ENCODE measurements at places on chromosomes 5 and 9.

DNA sequence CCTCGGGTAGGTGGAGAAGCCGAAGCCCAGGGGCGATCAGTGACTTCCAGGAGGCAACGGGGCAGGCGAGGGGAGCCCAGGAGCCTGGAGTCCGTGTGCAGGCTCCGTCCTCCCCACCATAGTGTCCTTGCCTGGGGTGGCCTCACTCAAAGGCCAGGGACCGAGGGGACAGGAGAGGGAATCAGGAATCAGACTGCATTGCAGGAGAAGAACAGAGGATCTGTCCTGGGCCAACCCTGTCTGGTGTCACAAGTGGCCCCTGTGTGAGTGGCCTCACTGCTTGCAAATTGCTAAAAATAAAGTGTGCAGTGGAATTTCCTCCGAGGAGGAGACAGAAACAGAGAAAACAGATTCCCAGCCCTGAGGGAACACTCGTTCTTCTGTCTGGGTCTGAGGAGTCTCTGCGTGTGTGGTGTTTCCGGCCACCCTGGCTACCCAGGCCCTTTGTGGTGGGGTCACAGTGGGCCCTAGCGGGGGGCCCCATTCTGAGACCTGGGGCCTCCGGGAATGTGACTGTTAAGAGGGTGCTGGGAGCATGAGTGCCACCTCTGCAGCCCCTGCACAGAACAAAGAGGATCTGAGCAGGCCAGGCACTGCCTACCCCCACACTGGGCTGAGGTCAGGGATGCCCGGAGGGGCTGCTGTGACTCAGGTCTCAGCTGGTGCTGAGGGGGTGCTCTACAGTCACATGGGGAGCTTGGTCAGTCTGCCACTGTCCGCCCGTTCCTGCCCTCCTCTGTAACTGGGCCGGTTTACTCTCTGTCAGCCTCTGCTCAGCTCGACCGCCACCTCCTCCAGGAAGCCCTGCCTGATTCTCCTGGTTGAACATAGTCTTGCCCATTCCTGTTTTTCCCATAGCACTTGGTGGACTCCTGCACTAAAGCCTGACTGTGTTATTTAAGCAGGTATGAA is 7.4 kb downstream of the TRAF1 start:
- DNase-seq, result no peak

- DNase-seq, result no peak
These were observed 219.9 kb downstream of the NXNL2 start for GRCh38 chr9:88754886-88755285.

GRCh38 chr5:7802855-7803254 is 48.1 kb downstream of the CFAP90 start:
- DNase-seq, result no peak

- no peak for DNase-seq
These were observed 447.1 kb downstream of the LRRC70 start for GRCh38 chr5:63025679-63026078.

GRCh38 chr5:115844321-115844817 is 2.6 kb downstream of the AP3S1 start:
- no peak for DNase-seq

DNA sequence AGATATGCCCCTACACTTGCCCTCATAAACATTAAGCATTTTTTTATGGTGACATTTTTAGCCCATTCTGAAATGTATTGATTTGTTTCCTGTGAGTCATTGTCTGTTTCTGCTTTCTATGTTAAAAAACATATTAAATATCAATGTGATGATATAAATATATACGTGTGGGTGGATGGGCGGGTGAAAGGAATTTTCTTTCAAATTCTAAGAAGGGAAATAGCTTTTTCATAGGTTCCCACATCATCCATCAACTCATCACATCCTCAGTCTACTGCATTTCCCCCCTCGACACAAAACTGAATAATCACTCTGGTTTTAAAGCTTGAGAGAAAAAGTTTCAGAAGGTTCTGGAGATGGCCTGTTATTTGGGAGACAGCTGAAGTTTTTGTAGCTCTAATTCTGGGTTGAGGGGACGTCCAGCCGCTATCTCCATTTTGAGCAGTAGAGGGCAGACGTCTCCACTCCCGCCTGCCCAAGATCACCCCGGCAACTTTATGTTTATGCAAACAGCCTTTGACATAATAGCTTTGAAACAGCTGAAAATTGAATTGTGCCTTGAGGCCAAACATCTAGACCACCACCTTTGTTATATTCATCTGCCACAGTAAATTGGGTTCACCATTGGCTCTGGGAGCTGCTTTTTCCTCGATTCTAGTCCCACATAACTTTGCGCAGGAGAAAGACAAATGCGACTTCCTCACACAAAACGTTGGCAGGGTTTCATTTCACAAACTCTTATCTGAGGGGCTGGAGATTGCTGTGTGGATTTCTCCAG is 216.2 kb upstream of the CLINT1 start:
- DNase-seq, result no peak

DNA sequence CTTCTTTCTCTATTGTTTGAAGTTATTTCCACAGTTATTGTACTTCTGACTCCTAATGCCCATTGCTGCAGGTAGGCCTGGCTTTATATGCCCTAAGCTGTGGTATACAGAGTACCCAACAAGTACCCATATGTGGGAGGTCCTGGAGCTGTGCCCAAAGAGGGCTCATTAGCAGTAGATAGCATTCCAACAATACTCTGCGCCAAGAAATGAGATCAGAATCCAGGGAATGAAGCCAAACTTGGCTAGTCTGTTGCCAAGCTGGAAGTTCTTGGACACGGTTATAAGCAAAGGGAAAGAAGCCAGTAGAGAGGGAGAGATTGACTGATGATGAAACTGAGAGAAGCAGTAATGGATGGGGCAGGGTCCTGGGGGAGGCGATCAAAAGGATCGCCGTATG is 29.7 kb upstream of the FAM169A start:
- DNase-seq, result no peak

DNA sequence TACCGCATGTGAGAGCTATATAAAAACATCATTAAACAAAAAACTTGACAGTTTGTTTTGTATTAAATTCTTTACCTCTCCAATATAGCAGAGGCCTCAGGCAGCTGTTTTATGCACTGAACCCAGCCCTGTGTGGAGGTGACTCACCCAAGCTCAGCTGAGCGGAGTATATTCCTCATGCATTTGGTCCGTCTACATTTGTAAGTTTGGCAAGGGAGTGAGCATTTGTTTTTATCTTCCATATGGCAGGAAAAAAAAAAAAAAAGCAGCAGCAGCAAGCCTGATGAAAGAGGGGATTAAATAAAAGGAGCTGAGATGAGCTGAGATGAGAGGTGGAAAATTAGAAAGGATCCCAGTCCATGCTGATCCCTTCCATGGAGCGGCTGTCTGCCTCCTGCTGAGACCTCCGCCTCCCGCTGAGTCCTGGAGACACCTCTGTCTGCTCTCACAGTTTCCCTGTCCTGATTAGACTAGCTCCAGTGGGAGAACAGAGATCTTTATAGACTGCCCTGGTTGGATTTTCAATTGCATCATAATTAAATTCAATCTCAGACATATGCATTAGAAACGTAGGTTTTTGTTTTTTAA is 112.0 kb upstream of the CTNND2 start:
- no peak for DNase-seq

GRCh38 chr5:152255411-152255810 is 149.7 kb downstream of the NMUR2 start:
- no peak for DNase-seq

DNA sequence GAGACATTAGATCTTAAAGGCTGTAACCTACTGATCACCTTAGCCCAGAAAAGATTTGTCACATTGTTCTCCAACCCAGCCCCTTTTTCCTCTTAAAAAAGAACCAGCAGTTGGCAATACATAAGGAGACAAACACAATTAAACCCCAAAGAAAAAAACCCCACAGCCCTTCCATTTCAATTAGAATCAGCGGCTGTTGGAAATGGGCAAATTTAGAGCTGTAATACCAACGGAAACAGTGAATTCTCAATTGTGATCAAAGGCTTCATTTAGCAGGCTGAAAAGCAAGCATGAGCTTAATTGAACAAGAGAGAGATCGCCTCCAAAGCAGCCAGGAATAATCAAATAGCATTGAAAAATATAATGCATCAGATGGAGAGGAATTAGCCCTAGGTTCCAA is 153.6 kb downstream of the FAM114A2 start:
- no peak for DNase-seq

DNA sequence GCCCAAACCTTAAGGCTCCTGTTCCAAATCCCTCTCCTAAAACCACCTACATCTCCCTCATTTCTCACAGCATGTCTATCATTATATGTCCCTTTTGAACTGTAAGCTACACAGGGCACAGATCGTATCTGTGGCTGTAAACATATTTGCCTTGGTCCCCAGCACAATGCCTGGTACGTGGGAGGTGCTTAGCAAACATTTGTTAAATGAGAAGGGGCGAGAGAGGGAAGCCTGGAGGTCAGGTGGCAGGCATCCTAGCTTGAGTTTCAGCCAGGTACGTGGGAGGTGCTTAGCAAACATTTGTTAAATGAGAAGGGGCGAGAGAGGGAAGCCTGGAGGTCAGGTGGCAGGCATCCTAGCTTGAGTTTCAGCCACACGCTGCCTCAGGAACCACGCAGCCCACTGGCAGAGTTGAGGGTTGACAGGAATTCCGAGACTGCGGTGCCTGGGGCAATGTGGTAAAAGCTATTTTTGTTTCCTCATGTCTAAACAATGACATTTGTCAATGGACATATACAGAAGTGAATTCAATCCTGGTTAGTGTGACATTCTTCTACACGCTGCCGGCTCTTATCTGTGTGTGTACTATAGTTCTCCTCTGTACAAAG is 113.6 kb downstream of the EFNA5 start:
- no peak for DNase-seq

DNA sequence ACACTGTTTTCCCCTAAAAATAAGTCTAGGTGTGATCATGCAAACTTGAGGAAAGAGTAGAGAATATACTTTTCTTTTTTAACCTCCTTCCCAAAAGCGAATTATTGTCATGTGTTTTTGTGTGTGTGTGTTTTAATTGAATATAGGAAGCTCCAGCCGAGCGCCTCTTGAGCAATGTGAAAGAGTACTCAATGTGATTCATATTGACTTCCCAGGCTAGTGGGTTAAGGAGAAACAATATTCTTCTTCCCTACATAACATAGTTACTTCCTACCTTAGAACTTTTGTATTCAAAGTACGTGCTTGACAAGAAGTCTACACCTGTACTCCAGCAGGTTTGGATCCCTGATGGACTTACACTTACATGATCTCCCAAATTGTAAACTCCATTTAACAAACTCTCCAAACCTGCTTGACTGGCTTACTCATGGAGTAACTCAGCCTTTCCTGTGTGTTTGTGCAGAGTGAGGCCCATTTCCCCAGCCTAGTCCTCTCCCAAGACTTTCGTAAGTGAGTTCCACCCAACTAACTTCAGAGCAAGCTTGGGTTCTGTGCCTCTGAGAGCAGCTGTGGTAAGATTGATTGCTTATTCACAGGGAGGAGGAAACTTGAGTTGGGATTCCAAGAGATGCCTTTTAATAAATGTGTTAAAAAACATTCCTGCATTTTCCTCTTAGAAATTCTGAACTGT is 9.3 kb downstream of the SLC28A3 start:
- DNase-seq, result no peak

DNA sequence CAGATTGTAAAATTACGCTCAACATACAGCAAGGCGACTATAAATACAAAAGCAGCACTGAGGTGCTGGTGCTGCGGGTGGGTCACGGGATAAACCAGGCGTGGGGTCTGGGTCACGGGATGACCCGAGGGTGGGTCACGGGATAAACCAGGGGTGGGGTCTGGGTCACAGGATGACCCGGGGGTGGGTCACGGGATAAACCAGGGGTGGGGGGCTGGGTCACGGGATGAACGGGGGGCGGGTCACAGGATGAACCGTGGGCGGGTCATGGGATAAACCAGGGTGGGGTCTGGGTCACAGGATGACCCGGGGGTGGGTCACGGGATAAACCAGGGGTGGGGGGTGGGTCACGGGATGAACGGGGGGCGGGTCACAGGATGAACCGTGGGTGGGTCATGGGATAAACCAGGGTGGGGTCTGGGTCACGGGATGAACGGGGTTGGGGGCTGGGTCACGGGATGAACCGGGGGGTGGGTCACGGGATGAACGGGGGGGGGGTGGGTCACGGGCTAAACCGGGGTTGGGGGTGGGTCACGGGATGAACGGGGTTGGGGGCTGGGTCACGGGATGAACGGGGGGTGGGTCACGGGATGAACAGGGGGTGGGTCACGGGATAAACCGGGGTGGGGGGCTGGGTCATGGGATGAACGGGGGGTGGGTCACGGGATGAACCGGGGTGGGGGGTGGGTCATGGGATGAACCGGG is 30.2 kb upstream of the SLC9A3 start:
- DNase-seq, result no peak

DNA sequence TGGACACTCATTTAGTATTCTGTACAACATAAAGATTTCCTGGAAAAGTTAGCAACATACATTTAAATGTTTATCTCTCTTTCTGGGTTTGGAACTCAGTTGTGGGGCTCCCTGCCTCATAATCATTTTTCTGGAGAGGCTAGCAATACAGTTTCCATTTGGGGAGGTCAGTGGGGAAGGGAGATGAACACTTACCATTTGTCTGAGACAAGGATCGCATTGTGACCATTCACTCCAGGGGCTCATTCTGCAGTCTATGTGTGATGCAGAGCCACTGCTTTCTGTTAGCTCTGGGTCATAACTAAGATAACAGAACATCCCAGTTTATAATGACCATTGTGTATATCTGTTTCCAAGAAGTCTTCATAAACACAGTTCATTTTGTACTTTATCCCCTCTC is 22.4 kb downstream of the C9 start:
- no peak for DNase-seq

- no peak for DNase-seq
These were observed 34.3 kb downstream of the KCNIP1 start for GRCh38 chr5:170538096-170538465.

DNA sequence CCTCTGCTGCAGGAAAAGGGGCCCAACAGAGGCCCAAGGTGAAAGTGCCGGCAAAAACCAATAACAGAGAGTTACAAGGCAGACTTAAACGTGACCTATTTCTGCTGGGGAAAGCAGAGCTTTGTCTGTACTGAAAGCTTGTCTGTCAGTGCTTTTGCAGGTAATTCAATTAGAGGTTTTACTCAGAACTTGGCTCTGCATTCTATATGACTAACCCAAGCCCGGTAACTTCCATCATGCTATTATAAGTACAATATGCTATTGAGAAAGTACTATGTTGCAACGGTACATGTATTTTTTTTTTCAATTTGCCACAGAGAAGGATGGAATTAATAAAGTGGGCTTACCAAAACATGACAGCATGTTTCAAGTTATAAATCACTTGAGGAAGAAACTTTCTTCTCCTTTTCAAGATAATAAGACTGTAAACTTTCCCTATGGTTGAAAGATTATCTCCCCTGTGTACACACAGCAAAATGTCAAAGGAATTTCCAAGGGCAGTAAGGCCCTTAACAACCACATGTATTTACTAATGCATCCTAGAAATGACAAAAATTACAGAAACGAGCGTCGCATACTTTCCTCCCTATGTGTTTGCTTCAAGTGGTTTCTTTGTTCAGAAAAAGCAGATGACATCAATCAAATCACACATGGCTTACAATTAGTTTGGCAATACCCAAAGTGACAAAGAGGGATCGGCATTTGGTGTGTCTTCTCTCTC is 282.4 kb downstream of the EFNA5 start:
- DNase-seq, result no peak

GRCh38 chr5:34531751-34532360 is 124.3 kb upstream of the RAI14 start:
- DNase-seq, result no peak

GRCh38 chr9:120281665-120282064 is 298.3 kb downstream of the CDK5RAP2 start:
- DNase-seq, result no peak

- no peak for DNase-seq
These were observed 32.6 kb upstream of the GPX3 start for GRCh38 chr5:150987746-150988145.

All from esophagus squamous epithelium (tissue), 5 donors.